HT-29 (cell line): ENCODE measurements at places on chromosomes 7 and 10.

DNA sequence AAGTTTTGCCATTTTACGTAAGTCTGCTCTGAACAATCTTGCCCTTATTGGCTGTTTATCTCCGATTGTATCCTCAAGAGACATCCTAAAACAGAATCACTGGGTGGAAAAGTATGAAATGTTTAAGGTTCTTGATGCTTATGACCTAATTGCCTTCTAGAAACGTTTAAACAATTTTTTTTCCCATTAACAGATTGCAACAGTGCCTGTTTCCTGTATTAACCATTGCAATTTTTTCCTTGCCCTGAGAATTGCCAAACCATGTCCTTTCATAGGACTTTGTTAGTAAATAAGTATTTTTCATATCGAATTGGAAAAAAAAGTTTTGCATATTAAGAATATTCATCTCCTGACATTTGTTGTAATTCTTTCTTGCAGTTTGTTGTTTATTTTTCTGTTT, 639.8 kb downstream of the INHBA start:
- DNase-seq: no peak

DNA sequence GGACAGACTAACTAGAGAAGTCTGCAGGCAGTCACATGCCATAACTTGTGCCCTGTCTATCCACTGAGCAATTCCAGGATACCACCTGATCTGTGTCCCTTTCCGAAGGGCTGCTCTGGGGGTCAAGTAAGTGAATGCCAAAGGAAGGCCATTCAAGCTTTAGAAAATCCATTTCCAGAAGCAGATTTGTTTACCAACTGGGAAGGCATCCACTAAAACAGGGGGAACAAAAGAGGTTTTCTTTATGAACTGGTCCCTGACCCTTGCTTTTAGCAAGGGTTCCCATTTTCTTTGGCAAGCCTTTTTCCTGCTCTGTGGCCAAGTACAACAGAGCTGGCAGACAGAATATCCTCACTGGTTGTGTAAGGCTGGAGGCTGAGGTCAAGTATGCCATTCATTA, 36.5 kb downstream of the ITPRID1 start:
- DNase-seq: peak; percentile 16

DNA sequence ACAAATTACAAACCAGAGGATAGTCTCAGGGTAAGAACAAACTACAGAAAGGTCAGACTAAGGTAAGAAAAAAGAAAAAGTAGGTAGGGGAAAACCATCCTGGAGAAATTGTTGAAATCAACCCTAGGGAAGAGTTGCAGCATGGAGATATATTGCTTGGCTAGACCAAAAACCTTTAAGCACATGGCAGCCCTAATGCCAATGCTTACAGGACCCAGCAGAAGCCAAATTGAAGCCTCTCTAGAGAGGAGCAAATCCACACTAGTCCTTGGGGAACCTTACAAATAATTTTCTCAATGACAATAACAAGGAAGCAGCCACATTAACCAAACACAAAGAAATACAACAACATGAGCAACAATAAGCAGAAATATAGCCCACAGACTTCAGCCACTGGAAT, 81.9 kb downstream of the CNOT4 start:
- DNase-seq: no peak

DNA sequence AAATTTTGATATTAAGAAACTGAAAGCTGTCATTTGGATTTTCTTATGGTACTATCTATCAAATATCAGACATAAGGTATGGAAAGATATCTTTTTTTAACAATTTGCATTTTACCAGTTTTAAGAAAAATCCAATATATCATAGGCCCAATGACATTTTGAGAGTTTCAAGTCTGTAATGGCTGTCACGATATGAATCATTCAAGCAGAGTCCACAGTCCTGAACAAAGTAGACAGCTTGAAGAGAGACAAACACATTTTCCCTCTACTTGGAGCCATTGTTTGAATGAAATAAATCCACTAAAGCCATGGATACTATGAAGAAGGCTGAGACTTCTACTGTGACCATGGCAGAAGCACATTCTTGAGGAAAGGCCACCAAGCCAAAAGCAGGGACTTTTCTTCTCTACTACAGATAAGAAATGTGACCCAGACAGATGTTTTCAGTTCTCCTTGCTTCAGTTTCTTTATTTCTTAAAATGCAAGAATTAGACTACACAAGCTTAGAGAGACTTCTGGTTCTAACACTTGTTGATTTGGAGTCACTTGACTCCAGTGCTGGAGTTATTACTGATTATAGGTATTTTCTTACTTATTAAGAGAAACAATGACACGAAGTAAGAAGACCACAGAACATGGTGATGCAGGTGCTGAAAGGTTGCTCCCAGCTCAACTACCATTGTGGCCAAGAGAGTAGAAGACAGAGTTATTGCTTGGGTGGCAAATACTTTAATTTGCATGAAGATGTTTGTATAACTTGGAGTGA, 429.1 kb downstream of the KIF20B start:
- DNase-seq: no peak
